ENCODE measurements at places on chromosomes 6 and 20. TPM values are rescaled to one million over a fixed set of nuclear protein-coding genes. Genes with fewer than 3 reads are reported as not detected.

GRCh38 chr20:8972963-8973705 lies 95.8 kb upstream of the PLCB4 start:
- H3K36me3 ChIP-seq = no peaks in the 10 kb centered on the region
- DNase-seq = no peak
- no peak overlapping the region for H3K4me3 ChIP-seq
- no peaks in the 10 kb centered on the region for H3K4me1 ChIP-seq
- H3K27ac ChIP-seq = no peak overlapping the region
- H3K27me3 ChIP-seq = no peaks in the 10 kb centered on the region

- no peaks in the 10 kb centered on the region for H3K27me3 ChIP-seq
- H3K27ac ChIP-seq = peak overlapping the region; percentile 14
- no peaks in the 10 kb centered on the region for H3K4me1 ChIP-seq
- DNase-seq = no peak
Measured at GRCh38 chr20:23612396-23612795, 6.7 kb upstream of the CST9 start.

DNA sequence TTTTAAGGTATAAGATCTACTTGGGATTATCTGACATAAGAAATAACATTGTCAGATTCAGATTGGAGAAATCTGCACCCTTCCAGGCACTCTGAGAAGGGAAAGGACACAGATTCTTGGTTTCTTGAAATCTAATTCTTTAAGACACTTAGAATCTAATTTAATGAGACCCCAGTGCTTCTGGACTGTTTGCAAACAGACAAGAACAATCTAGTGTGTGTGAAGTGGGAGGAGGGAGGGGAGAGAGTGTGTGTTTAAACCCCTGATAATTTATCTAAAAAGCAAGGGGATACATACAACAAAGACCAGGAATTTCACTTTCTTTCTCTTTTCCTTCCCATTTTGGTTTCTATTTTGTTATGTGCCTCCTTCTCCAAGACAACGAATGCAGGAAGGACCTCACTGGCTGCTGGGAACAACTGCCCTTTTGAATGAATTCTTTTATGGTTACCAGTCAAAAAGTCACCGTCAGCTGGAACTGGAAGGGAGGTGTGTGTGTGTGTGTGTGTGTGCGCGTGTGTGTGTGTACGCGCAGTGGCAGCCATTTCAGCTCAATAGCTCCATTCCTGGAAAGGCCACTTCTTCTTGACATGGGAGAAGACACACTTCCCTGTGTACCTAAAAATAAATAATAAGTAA lies 129.4 kb downstream of the BCAS1 start:
- no peaks in the 10 kb centered on the region for H3K36me3 ChIP-seq
- peak overlapping the region; percentile 6 for H3K4me3 ChIP-seq
- no peak for DNase-seq
- H3K27me3 ChIP-seq = no peaks in the 10 kb centered on the region
- H3K4me1 ChIP-seq = peaks cover 12% of the 10 kb centered on the region

CLPSL2 gene
- not detected for total RNA-seq

GRCh38 chr6:139600919-139601475 lies 226.5 kb upstream of the CITED2 start:
- H3K27ac ChIP-seq = no peak overlapping the region
- no peak overlapping the region for H3K4me3 ChIP-seq
- no peaks in the 10 kb centered on the region for H3K36me3 ChIP-seq
- H3K27me3 ChIP-seq = no peaks in the 10 kb centered on the region
- DNase-seq = no peak

DNA sequence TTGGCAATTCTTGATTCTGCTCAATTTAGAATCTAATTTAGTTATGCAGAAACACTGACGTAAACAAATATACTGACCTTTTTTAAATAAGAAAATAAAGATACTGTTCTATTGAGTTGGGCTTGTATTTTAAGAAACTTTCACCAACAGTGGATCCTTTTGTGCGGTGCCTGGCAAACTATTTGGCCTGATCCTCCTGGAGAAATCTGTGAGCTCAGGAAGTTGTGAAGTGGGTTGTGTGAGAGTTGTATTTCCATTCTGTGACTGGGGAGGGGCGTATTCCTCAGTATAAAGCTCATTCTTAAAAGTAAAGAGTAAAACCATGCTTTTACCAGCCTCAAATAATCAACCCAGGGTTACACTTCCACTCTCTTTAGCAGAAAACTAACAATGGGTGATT lies 85.6 kb downstream of the SEL1L2 start:
- no peaks in the 10 kb centered on the region for H3K27me3 ChIP-seq
- DNase-seq = no peak
- no peak overlapping the region for H3K27ac ChIP-seq
- no peaks in the 10 kb centered on the region for H3K36me3 ChIP-seq
- no peak overlapping the region for H3K4me3 ChIP-seq
- no peaks in the 10 kb centered on the region for H3K4me1 ChIP-seq
